ENCODE measurements at places on chromosomes 1 and 21. TPM values are rescaled to one million over a fixed set of nuclear protein-coding genes. Genes with fewer than 3 reads are reported as not detected.
A peak's percentile ranks its signal among the peaks of the same experiment; 100 is the strongest.

RGS16 gene
- 12.0 TPM for total RNA-seq

RIPPLY3 gene
- not detected for total RNA-seq

PYGO2 gene
- 27.0 TPM for total RNA-seq

DNA sequence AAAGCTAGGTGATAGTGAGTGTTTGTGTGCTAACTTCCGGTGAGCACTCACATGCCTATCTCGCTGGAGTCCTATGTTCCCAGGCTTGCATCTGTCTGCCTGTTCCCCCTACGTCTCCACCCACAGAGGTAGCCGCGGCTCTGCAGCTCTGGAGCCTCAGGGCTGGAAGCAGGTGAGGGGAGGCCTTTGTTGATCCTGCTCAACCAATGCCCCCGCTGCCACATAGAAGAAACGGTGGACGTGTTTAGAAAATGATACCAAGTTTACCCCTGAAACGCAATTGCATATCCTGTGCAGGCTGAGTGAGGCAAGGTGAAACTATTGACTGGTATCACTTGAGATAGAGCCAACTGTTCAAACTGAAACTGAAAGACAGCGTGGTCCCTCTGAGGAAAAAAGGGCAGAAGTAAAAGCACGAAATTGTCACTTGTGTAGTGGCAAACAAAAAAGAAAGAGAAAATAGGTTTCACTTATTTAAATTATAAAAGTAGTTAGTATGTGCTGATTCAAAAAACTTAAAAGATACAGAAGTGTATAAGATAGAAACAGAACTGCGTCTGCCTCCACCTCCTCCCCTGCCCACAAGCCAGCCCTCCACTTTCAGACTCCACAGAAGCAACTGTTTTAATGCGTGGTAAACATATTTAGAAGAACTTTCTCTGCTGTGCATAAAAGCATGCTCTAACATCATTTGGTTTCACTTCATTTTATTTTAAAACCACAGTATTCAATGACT lies 38.6 kb upstream of the ETS2 start:
- peak; percentile 69 for DNase-seq

DNA sequence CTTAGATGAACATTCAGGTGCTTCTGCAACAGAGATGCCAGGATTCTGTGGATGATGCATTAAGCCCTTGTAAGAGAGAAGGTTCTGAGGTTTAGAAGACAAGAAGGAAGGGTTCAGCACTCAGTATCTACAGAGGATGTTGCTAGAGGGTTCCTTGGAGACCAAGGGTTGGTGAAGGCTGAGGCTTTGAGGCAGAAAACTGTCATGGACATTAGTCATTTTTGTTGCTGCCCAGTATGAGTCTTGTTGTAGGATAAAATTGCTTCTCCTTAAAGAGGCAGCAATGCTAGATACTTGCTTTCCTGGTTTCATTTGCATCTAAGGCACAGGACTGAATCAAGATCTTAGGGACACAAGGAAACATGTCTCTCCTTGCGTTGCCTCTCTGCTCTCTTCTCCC lies 319.4 kb upstream of the NFIA start:
- DNase-seq: no peak

DENND2D gene
- 78.2 TPM for total RNA-seq

- no peak for DNase-seq
Observed at GRCh38 chr1:59481881-59482505, 185.1 kb downstream of the FGGY start.

GRCh38 chr1:246750752-246751151 lies 26.5 kb downstream of the SCCPDH start:
- no peak for DNase-seq

- DNase-seq: no peak
Observed at GRCh38 chr1:19430121-19431068, 54.9 kb downstream of the CAPZB start.

- no peak for DNase-seq
Observed at GRCh38 chr1:169024800-169025271, 81.7 kb upstream of the ATP1B1 start.

GRCh38 chr1:8113262-8114220 lies 87.4 kb upstream of the ERRFI1 start:
- no peak for DNase-seq

DNA sequence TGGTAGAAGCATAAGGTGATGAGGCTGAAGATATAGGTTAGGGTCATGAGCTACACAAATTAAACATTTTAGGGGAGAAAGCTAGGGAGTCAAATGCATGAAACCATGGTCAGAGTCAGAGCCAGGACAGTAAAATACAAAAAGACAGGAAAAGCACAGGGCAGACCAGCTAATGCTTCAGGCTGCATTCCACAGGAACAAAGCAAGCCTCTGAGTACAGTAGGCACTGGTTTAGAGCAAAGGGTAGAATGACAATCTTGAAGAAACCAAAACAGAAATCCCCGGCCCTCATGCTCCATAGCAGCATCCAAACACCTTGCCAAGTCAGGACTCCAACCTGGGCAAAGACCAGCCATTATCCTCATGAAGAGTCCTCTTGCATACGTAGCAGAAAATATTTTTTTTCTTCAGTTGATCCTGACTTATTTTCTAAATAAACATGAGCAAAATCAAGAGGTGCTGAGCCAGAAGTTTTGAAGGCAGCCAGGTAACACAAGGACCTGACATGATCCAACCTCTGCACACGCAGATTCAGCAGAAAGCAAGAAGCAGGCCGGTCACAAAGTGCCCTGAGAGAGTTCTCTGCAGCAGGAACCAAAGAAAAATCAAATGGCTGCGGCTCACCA lies 273.1 kb downstream of the TTLL7 start:
- DNase-seq: no peak

DNA sequence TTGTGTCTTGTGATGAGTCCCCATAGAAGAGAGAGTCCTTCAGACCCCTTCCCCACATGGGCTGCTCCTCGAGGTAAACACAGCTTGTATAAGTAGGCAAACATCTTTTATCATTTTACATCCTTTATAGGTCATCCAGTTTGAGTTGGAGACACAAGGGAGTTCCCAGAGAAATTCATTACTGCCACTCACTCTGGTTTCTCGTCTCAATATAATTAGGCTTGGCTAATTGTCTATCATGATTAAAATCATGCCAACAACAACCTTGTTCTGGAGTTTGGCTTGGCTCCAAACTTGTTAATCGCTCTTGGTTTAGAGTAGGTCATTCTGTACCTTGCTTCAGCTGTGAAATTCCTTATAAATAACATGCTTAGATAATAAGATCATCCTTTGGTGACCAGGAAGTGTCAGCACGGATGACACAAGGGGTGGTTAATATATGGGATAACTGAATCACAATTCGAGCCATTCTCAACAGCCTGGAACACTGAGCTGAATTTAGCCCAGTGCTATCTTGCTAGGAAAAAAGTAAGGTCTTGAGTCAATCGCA lies 70.7 kb upstream of the DAB1 start:
- no peak for DNase-seq

DNA sequence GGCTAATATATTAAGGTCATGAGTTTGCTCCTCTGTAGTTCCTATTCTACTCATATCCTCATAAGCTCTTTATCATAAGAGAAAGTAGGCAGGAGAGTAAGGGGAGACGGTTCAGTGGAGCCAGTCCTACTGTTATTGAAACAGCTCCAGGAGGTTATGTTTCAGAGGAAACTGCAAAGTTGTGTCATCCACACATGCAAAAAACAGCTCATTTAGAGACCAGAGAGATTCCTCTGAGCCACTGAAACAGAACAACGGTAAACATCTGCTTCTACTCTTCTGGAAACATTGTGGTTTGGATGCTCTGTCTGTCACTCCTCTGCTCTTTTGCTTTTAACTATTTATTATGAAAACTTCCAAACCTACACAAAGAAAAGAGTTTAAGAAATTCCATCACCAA lies 66.3 kb upstream of the PPP2R5A start:
- no peak for DNase-seq

BCL2L15 gene
- 1.8 TPM for total RNA-seq

GRCh38 chr1:26102119-26102518 lies 9.5 kb upstream of the PDIK1L start:
- no peak for DNase-seq

GRCh38 chr1:12152113-12152891 lies 14.5 kb upstream of the TNFRSF1B start:
- DNase-seq: no peak

PTPRU gene
- total RNA-seq: 45.5 TPM

RXRG gene
- total RNA-seq: 9.1 TPM

TFF1 gene
- total RNA-seq: not detected

GRCh38 chr1:156623946-156624813 lies 5.0 kb downstream of the HAPLN2 start:
- peak; percentile 73 for DNase-seq

DNA sequence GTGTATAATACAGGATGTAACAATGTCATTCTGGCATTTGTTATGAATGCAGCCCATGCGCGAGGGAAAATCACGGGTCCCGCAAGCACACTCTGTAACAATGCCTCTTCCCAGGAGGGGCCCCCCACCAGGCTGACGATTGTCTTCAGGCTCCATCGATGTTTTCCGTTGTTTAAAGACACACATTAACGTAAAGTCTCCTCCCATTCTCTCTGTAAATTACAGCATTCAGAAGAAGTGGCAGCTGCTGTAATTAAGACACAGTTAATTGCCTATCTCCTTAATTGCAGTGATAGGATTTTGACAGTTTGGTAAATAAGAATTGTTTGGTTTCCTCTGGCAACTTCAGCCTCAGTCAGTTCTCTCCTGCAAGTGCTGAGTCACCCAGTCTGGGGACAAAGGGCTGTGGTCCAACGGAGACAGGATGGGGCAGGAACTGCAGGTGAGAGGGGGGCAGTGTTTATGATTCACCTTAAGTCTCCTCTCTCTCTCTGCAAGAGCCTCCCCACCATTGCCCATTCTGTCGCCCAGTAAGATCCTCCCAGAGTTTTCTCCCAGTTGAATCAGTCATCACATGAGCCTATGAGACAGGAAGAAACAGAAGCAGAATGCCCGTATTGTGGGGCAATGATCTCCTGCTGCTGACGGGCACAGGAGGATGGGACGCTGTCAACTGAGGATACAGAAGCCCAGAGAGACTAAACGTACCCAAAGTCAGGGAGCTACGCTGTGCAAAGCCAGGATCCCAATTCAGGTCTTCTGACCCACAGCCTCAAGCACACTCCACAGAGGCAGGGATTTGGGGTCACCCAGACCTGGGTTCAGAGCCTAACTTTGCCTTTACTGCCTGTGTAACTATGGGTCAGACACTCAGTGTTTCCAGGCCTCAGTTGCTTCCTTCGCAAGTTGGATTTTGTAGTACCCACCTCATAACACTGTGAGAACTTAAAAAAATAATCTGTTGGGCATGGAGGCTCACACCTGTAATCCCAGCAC lies 110.0 kb downstream of the ADSS2 start:
- DNase-seq: no peak

- peak; percentile 52 for DNase-seq
Observed at GRCh38 chr1:43432907-43433306, 20.8 kb downstream of the HYI start.

DNA sequence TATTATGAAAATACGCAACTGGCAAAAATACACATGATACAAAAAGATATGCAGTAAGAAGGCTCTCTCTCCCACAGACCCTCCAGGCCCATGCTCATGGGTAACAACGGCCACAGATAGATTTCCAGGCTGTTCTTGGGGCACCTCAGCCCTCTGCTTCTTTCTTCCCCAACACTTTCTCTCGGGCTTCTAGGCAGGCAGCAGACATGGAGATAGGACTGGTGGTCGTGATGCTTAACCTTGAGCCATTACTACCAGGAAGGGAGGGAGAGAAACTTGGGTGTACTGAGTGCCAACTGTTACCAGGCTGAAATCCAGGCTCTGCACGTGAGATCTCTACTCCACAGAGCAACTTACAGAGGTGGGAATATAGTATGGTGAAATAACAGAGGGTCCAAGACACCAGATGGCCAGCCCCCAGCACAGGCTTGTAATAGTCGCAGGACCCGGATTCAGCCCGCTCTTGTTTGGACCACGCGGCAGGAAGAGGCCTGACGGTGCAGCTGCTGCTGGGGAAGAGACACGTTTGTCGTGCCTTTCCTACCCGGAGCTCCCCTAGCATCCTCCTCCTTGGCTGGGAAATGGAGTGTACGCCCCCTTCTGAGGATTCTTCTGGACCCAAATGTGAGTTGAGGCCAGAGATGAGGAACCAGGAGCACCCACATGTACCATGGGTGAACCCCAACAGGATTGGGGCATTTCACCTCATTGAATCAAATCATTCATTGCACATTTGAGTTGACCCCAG lies 441.1 kb upstream of the VAMP3 start:
- DNase-seq: no peak

DNA sequence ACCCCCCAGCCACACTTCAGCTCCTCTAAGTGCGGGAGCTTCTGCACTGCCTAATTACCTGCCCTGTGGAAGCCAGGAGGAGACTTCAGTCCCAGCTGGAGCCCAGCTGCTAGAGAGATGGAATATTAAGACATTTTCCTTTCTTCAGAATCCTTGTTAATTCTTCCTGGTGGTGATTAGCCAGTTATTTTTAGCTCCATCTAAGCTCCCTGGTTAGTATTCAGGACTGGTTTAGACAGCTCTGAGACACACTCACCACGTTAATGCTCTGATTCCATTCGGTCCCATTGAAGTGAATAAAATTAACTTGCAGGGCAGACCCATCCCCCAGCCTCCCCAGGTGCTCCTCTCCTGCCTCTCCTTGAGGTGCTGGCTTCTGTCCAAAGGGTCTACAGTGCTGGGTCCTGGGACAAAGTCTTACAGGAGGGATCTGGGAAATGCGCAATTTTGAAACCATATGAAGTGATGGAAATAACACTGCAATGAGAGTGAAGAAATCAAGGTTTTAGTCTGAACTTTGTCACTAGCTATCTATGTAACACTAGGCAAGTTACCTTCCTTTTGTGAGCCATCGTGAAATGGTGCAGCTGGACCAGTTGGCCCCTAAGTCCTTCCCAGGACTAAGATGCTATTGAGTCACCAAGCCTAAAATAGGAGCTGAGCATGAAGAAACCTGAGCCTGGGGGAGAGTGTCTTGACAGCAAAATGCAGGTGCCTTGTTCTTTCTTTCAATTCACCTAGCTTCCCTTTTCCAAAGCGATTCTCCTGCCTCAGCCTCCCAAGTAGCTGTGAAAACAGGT lies 117.4 kb upstream of the ATP1A1 start:
- DNase-seq: no peak

DNA sequence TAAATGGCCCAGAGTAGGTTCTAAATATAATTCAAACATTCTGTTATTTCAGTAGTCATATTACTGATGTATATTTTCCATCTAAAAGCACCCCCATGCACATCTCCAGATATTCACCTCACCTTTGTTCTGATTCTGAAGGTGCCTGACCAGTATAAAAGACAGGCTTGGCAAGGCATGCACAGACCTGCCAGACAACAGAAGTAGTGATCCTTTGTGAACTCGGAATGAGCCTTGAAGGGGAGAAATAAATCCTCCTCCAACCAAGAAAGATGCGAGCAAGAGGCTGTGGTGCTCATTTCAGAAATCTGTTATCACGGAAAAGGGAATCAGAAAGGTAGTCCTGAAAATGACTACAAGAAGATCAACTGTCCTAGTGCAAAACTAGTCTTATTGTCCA lies 287.3 kb downstream of the VAV3 start:
- DNase-seq: no peak

GRCh38 chr21:17964716-17965115 lies 145.6 kb upstream of the C21orf91 start:
- no peak for DNase-seq
